Hepatic stellate cell (primary cell): ENCODE measurements at places on chromosomes 1 and 21.
A peak's percentile ranks its signal among the peaks of the same experiment; 100 is the strongest.

- DNase-seq = no peak
Measured at GRCh38 chr1:119929643-119930315, 33.5 kb upstream of the ADAM30 start.

DNA sequence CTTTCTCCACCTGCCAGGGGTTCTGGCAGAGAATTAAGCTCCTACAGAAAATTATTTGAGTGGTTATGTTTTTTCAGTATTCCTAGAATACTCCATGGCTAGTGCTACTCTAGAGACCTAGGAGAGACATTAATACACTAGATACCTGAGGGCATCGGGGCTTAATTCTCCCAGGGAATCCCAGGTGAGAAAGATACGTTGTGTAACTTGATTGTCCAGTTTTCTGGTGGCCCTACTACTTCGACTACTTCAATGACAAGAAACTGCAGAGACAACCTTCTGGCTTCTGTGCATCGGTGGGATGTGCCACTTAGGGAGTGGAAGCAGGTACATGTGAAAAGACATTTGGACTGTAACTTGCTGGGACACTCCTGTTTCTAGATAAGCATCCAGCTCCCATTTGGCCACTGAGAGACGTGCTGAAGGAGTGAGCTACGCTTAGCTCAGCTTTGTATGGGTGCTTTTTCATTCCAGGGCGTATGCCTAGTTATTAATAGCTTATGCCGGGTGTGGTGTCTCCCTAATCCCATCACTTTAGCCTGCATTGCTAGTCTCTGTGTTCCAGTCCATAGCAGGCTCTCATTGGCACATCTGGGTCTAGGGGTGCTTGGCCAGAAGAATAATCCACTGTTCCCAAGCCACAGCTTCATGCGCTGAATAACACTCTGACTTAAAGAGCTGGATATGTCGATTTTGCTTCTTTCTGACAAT is 300.7 kb downstream of the SIPA1L2 start:
- DNase-seq = no peak

DNA sequence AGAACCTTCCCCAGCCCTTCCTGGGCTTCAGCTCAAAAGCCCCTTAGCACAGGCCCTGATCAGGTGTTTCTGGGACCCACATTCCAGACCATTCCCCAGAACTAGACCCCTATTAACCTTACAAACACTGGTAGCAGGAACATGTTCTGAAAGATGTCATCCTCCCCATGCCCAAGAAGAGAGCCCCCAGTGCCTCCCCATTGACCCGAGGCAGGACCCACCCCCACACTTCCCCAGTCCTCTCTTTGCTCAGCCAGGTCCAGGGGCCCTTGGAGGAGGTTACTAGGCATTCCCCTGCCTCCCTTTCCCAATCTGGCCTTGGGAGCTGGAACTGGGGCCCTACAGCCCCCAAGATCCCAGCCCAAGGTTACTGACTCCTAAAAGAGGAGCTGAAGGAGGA is 38.9 kb upstream of the HMGB4 start:
- no peak for DNase-seq

DNA sequence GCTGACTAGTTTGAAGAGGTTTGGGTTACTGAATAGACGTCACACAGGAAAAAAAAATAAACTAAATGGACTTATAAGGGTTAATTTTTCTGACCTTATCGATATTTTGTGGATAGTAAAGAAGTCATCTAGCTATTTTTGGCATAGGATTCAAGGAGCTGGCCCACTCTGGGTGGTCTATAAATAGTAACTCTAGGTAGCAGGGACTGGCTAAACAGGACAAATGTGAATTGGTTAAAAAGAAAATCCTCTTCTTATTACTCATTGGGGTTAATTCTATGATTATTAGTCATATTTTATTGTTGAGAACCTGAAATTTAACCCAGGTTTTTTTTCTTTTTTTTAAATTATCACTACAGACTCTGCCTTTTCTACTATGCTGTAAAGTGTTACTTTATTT is 61.7 kb downstream of the ATF6 start:
- DNase-seq = peak; percentile 17

DNA sequence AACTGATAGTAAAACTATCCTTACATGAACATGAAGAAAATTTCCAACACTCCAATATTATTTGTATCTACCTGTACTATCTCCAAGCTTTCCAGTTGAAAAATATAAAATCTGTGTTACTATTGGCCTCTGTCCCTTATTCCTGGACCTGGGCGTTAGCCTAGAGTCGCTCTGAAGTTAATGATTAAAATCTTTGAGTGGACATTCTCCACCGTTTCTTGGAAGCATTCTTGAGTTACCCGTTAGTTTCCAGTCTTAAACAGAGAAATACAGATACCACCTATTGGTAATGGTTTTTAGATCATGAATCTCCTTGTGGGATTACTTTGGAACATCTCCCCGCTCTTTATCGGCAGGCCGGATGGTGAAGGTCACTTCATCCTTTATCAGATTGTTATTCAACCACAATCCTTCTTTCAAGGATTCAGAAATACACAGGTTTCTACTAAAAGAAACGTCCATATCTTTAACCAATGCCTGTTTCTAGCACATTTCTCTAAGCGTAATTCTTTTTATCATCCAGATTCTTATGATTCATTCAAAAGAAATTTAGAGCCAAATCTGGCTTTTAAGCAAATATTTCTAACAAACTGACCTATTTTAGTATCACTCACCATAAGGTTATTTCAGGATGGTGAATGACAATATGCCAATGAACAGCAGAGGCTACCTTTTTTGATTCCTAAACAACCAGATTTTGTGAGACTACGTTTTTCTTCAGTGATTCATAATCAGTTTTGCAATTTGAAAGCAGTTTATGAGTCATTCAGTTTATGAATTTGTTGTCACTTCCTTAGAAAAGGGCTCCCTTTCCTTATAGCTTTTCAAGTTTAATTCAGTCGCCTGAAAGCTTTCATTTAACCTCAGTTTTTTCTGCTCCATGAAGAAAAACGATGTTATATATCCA is 70.2 kb upstream of the ERRFI1 start:
- DNase-seq = no peak

GRCh38 chr1:21340230-21340945 is 50.1 kb upstream of the ECE1 start:
- DNase-seq = no peak
